ENCODE measurements at places on chromosomes 4 and X.

DNA sequence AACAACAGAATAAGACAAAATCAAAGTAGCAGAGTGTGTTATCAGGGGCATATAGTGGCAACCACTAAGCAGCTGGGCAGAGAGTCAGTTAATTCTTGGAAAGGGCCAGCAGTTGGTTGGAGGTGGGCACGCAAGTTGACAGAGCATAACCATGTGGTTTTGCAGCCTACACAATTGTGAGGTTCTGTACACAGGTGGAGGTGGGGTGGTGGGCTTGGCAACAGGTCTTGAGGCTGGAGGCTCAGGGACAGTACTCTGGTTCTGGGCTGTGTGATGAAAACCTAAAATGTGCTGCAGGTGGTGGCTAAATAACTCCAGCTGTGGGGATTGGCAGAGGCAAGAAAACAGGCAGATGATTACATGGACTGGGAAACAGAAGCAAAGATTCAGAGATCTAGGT, 1112.7 kb downstream of the PDHA2 start:
- DNase-seq = no peak

DNA sequence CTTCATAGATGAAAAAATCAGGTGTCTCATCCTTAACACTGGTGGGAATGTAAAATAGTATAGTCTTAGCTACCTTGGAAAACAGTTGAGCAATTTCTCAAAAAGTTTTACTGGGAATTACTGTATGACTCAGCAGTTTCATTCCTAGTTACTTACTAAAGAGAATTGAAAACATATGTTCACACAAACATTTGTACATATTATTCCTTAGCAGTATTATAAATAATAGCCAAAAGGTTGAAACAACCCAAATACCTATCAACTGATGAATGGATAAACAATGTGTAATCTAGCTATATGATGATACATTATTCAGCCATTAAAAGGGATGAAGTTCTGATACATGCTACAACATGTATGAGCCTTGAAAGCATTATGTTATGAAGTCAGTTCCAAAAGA, 41.7 kb downstream of the RBM46 start:
- peak; percentile 42 for DNase-seq

DNA sequence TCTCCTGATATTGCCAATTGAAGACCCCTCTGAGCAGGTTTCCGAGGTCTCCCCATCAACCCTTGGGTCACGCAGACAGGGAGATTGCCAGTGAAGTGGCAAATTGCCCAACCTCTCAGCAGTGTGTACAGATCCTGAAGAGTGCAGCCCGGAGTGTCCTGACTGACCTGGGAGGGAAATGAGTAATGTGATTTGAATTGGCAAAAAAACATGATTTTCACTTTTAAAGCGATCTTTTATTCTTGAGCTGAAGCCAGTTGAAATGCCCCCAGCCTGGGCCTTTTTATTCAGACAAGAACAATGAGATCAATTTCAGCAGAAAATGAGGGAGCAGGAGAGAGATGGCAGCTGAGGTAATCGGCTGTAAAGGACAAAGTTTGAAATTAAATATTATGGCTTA, 401.8 kb downstream of the RAPGEF2 start:
- peak; percentile 67 for DNase-seq

GRCh38 chr4:25448379-25449109, 71.5 kb downstream of the ANAPC4 start:
- peak; percentile 36 for DNase-seq

GRCh38 chrX:7216981-7217587, 69.1 kb upstream of the PUDP start:
- no peak for DNase-seq

- DNase-seq = peak; percentile 66
Measured at GRCh38 chrX:43559644-43560043, 96.5 kb upstream of the MAOA start.

GRCh38 chrX:154369449-154370299, 4.8 kb downstream of the FLNA start:
- peak; percentile 97 for DNase-seq

DNA sequence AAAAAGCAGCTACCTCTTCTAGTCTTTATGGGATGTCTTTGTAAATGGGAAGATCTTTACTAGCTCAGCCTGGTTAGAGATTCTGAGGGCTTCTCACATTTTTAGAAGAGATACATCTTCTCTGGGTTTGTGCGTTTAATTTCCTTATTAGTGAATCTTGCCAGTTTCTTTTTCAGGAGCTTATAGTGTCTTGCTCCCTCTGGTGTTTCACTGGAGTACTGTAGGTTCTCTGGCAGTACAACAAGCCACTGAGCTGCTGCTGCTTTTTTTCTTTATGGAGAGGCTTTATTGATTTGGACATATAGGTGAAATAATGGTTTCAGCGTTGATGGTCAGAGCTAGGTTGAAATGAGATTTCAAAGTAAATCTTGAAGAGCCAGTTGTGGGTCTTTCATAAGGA, 82.9 kb downstream of the LAS1L start:
- peak; percentile 51 for DNase-seq

DNA sequence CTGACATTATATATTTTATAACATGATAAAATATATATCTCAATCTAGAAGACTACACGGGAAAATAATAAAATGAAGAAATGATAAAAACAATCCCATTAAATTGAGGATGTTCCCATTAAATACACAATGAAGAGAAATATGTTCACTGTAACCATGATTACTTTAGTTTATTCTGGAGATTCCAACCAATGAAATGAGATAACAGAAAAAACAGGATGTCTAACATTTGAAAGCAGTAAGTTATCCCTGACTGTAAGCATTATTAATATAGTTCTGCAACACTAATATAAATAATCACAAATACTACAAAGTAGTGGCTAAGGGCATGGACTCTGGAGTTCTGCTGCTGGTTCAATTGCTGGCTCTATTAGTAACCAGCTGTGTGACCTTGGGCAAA, 169.4 kb downstream of the RNF150 start:
- no peak for DNase-seq

- DNase-seq = no peak
Measured at GRCh38 chr4:184924516-184924915, 93.8 kb upstream of the HELT start.

GRCh38 chr4:185879666-185880312, 67.8 kb upstream of the SORBS2 start:
- no peak for DNase-seq

GRCh38 chrX:133598601-133599335, 183.5 kb upstream of the GPC4 start:
- DNase-seq = no peak

DNA sequence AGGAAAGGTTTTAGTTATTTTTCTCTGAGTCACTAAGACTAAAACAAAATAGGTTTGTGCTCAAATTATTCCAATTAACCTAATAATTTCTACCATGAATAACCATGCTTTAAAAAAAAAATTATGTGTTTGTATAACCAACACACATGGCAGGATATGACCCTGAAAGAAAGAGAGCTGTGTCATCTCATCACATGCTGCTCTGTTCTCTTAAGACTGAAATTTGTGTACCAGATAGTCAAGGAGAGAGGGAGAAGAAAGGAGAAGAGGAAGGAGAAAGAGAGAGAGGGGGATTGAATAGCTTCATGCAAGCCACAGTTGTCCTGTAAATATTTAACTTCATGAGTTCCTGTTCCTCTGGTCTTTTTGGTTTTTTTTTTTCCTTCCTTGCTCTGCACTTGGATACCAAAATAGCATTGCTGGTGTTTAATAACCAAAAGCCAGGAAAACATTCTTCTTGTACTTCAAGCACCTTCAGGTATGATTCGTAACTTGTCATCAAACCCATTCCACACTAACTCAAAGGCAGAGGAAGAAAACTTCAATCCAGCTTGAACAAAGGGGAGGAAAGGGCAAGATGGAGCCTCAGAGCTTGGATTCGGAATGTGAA, 6.4 kb upstream of the PROM1 start:
- DNase-seq = no peak

DNA sequence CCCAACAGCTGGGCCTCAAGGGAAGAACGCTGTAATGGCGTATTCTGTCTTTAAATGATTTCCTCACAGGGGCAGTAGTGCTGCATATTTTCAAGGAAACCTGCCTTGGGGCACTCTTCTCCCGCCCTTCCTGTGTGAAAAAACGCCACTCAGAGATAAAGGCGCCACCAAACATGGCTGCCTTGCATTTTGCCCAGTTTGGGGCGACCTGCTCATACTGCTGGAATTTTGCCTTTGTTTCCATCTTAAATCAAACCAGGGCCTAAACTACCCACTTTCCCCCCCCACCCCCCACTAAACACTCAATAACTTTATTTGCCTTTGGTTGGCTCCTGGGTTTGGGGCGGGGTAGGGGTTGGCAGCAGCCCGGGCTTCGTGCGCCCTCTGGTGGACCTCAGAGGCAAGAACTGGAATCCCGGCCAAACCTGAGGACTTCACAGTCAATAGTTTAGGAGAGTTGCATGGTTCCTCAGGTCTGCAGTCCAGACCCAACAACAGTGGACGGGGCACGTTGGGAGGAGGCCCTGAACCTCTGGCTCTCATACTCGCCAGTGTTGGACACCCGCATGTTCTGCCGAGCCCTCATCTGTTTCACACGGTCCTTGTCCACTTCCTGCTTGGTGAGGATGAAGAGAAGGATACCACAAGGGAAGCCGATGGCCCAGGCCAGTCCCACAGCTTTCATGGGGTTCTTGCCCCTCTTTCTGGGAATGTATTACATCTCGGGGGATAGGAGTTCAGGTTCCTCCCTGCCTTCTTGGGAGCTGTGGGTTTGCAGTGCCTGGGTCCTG, 220.1 kb upstream of the STK26 start:
- no peak for DNase-seq

GRCh38 chrX:129690435-129690834, 35.7 kb upstream of the APLN start:
- no peak for DNase-seq

DNA sequence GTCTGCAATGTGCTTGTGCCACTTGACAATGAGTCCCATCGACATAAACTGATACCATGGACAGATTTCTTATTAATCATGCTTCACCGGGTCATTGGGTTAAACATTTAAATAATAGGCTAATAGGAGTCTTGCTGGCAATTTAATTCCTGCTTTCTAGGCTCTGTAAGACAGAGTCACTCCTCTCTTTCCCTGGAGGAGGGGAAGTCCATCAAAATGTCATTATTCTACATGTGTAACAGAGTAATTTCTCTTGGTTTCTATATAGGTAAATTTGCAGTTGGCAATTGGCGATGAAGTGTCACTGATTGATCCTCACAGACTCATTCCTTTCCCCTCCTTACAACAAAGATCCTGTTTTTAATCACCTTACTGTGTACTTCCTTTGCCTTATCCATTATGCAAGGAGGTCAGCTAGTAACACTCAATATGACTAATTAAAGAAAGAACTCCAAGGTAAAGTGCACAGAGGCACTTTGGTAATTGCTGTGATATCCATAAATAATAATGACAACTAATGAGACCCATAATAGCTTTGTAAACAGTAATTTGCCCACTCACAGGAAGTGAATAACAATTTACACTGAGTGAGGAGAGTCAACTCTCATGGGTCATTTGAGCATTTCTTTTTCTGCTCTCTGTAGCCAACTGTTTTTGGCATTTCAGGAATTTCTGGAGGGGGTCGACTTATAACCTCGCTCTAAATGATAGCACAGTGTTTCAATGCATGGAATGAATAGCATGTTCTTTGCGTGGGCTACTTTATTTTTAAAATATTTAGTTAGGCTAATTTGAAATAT, 184.0 kb downstream of the UGT8 start:
- DNase-seq = peak; percentile 66

GRCh38 chr4:89724716-89725115, 112.2 kb downstream of the SNCA start:
- peak; percentile 73 for DNase-seq

- no peak for DNase-seq
Measured at GRCh38 chr4:831483-831805, 5.5 kb upstream of the CPLX1 start.

Data from choroid plexus epithelial cell (primary cell).